ENCODE measurements at places on chromosomes 4 and X. TPM values are rescaled to one million over a fixed set of nuclear protein-coding genes. Genes with fewer than 3 reads are reported as not detected.

DNA sequence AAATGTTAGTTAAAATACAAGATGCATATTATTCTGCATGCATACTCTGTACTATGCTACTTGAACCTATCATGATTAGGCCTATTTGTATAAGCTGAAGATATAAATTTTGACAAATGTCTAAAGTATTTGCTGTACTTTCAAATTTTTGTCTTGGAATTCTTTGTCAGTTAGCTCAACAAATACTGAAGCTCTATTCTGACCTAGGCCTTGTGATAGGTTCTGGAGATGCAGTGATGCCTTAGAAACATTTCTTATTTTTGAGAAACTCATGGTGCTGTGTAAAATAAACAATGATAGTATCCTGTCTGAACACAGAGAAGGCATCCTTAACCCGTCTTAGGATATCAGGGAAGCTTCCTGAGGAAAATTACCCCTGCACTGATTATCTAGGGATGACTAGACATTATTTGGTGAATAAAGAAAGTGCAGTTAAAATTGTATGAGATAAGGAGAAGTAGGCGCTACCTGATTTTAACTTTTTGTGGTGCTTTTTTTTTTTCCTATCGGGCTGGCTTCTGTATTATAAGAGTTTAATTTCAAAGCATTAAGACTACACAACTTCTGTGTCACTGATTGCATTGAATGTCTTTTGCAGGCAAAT lies 43.4 kb downstream of the MOB1B start:
- H3K27ac ChIP-seq: no peak overlapping the region
- H3K4me1 ChIP-seq: no peaks in the 10 kb centered on the region
- H3K4me3 ChIP-seq: no peak overlapping the region
- no peaks in the 10 kb centered on the region for H3K27me3 ChIP-seq
- H3K36me3 ChIP-seq: no peaks in the 10 kb centered on the region

GRCh38 chr4:103076747-103077347 lies at the start of gene SLC9B2:
SLC9B2 (minus strand) TSS chr4:103076761; CDS start chr4:103067550, 9,211 bp downstream.
- H3K4me3 ChIP-seq: peak within 1 kb of the TSS; percentile 65
- H3K27ac ChIP-seq: peak within 1 kb of the TSS; percentile 88
- peaks cover 16% of the 10 kb centered on the region for H3K4me1 ChIP-seq

DNA sequence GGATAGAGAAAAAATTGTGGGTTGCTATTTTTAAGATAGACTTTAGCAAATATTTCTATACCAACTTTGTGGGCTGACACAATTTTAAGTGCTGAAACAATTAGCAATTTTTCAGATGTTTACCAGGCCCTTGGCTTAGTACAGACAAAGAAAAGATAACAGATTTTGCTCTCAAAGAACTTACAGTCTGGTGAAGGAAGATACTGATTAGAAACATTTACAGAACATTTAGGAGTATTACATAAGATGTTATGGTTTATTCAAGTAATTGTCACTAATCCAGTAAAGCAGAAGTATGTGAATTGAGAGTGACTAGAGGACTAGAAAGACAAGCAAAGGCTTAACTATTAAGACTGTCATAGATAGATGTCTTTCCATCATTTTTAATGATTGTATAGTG lies 35.3 kb upstream of the NDUFC1 start:
- H3K4me1 ChIP-seq: no peaks in the 10 kb centered on the region
- no peaks in the 10 kb centered on the region for H3K27me3 ChIP-seq
- no peaks in the 10 kb centered on the region for H3K36me3 ChIP-seq
- DNase-seq: no peak

Gene HSFX2
- total RNA-seq: not detected

Gene CLGN
- total RNA-seq: 3.0 TPM

Measured in sigmoid colon (tissue), 7 donors.